Activated B cell treated with CpG ODN at 0.5 μM for 24 hours (primary cell): ENCODE measurements at places on chromosomes 3 and 15.

- no peaks in the 10 kb centered on the region for H3K27me3 ChIP-seq
- H3K4me3 ChIP-seq: no peak overlapping the region
- peaks cover 16% of the 10 kb centered on the region for H3K36me3 ChIP-seq
Observed at GRCh38 chr3:183975981-183976662, 41.6 kb downstream of the ABCC5 start.

- H3K4me3 ChIP-seq: peak overlapping the region; percentile 17
- DNase-seq: no peak
- H3K4me1 ChIP-seq: peaks cover 11% of the 10 kb centered on the region
- H3K27ac ChIP-seq: peak overlapping the region; percentile 54
- no peaks in the 10 kb centered on the region for H3K36me3 ChIP-seq
Observed at GRCh38 chr3:185537369-185537970, 14.9 kb downstream of the LIPH start.

DNA sequence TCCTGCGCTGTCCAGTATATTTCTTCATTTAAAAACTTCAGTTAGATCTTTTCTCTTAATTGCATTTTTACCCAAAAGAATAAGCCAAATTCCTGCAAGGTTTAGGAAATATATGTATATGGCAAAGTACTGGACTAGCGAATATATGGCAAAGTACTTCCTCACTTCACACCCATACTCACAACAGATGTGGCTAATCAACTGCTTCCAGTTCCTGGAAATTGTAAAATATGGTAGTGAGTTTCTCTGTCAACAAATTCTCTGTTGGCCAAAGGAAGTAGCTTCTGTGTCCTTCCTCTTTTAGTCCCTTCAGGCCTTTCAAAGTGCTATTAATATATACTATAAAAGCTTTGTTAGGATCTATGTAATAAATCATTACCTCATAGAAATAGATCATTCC lies 22.0 kb downstream of the GPR15 start:
- H3K4me1 ChIP-seq: peaks cover 55% of the 10 kb centered on the region
- no peaks in the 10 kb centered on the region for H3K36me3 ChIP-seq
- peak overlapping the region; percentile 6 for H3K27ac ChIP-seq
- no peak for DNase-seq
- H3K4me3 ChIP-seq: no peak overlapping the region

DNA sequence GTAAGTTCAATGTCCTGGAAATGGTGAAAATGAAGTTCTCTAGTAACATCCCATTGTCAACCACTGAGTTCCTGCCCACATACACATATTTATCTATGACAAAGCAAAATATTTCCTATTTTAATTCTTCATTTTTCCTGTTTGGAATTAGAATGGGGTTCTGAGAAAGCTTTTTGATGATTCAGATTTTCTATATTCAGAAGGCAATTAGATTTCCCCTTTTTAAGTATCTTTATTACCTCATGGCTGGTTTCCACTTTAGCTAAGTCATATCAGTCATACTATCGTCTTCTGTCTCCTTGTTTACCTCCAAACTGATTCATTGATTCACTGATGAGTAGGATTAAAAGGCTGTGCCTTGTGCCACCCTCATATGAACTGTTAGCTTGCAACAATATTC lies 17.9 kb downstream of the ETFA start:
- H3K4me3 ChIP-seq: no peak overlapping the region
- H3K27ac ChIP-seq: no peak overlapping the region
- no peak for DNase-seq
- H3K36me3 ChIP-seq: peaks cover 32% of the 10 kb centered on the region

GRCh38 chr3:73056014-73056844 lies 5.2 kb upstream of the EBLN2 start:
- peaks cover 3% of the 10 kb centered on the region for H3K4me1 ChIP-seq
- H3K27me3 ChIP-seq: no peaks in the 10 kb centered on the region
- no peak for DNase-seq
- peaks cover 33% of the 10 kb centered on the region for H3K36me3 ChIP-seq
- H3K27ac ChIP-seq: no peak overlapping the region
- no peak overlapping the region for H3K4me3 ChIP-seq

GRCh38 chr3:69914395-69914794 lies 85.1 kb upstream of the SAMMSON start:
- no peak overlapping the region for H3K27ac ChIP-seq
- no peak for DNase-seq
- H3K4me3 ChIP-seq: no peak overlapping the region
- H3K36me3 ChIP-seq: no peaks in the 10 kb centered on the region

DNA sequence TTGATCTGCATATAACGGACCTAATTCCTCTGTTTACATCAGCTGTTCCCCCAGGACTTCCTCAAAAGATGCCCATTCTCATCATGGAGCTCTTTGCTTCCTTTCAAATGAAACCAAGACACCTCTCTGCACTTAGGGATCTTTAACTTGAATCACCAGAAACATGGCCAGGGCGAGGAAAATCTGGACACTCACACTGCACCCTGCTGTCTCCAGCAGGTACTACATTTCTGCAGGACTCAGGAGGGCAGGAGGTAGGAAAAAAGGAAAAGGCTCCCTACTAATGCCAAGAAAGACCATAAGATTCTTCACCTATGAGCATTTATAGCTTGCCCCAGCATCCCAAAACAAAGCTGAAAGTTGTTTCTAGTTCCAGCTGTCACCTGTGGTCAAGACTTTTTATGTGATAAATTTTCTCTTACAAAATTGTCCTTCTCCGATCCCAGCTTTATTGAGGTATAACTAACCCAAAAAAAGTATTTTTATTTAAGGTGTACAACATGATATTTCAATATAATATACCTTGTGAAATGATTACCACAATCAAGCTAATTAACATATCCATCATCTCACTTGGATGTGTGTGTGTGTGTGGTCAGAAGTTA lies 87.3 kb upstream of the C15orf61 start:
- peaks cover 6% of the 10 kb centered on the region for H3K36me3 ChIP-seq
- H3K4me3 ChIP-seq: no peak overlapping the region
- no peaks in the 10 kb centered on the region for H3K4me1 ChIP-seq
- H3K27ac ChIP-seq: no peak overlapping the region

DNA sequence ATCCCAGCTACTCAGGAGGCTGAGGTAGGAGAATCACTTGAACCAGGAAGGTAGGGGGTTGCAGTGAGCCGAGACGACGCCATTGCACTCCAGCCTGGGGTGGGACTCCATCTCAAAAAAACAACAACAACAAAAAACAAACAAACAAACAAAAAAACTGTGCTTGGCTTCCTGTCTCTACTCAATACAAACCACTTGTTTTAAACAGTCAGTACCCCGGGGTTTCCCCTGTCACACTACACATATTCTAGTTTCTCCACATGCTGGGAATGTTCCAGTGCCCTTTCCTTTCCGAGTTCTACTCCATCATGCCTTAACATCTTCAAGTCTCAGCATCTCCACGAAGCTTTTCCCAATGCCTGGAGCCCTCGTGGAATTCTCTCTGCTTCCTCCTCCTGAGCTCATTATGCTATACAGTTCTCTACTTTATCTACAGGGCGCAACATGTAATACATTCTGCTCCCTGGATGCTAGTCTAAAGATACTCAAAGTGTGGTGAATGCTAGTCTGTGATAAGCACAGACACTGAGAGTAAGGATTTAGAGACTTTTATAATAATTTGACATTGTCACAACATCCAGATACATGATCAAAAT lies 7.8 kb downstream of the EMC3 start:
- H3K4me3 ChIP-seq: no peak overlapping the region
- H3K27ac ChIP-seq: no peak overlapping the region
- H3K27me3 ChIP-seq: no peaks in the 10 kb centered on the region
- H3K36me3 ChIP-seq: peaks cover 51% of the 10 kb centered on the region

GRCh38 chr3:172561897-172562640 lies 38.8 kb upstream of the TNFSF10 start:
- H3K27me3 ChIP-seq: no peaks in the 10 kb centered on the region
- peak overlapping the region; percentile 59 for H3K4me3 ChIP-seq
- H3K27ac ChIP-seq: peak overlapping the region; percentile 50
- DNase-seq: no peak
- peaks cover 11% of the 10 kb centered on the region for H3K4me1 ChIP-seq

DNA sequence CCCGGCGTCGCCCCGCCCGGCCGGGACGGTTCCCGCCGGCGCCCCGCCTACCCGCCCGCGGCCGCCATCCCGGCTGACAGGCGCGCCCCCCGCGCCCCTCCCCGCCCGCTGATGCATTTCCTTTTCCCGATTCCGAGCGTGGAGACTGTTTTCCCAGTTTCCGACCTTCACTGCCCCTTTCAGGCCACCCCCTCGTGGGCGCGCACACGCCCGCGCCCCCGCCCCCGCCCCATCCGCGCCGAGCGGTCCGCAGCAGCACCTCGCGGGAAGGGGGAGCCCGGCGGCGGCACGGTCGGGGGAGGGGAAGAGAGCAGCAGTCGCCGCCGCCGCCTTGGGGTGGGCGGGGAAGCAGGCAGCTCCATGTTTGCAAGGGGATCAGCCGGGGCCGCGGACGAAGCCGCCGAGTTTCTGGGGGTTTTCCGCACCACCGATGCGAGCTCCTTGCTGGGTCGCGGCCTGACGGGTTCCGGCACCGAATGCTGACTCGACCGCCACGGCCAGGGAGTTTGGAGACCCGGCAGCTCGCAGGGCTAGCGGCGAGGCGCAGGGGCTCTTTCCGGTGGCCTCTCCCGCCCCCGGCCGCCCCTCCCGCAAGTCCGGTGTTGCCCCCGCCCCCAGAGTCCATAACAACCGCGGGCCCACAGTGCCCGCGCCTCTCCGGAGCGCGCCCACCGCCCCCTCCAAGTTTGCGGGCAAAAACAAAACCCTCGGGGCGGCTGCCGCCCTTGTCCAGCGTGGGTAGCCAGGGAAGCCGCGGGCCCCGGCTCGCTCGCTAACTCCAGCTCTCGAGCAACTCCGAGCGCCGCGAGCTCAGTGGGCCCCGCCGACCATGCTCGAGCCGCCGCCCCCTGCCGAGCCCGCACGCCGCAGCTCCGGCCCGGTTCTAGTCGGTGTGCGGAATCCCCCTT lies 3.2 kb upstream of the SIN3A start:
- peaks cover 12% of the 10 kb centered on the region for H3K36me3 ChIP-seq
- DNase-seq: peak; percentile 75
- H3K4me1 ChIP-seq: peaks cover 34% of the 10 kb centered on the region
- peak overlapping the region; percentile 92 for H3K4me3 ChIP-seq
- H3K27ac ChIP-seq: peak overlapping the region; percentile 92

DNA sequence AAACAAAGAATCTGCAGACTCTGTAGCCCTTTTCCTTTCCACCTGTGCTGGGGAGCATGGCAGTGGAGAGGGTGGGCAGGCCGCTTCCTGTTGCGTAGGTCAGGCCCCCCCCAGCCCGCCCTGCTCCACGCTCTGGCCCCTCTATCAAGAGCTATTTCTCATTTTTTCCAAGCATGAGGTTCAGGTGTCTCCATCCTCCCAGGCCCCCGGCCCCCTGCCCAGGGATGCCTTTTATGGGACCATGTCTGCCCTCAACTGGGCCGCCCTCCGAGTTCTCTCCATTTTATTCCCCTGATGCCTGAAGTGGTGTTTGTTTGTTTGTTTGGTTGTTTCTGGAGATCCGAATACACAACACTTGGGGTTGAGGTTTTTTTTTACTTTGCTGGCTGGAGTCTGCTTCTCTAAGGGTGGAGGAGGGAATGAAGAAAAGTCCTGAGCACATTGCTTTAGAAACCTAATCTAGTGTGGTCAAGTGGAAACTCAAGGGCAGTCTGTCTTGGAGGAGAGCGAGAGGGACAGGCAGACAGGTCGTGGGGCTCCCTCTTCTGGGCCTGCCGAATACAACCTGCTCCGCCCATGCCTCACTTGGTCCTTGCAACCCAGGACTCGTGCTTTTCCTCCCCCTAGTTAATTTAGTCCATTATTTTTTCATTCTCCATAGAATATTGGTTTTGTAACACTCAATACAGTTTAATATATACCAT lies 176.5 kb upstream of the LYSMD4 start:
- peaks cover 5% of the 10 kb centered on the region for H3K4me1 ChIP-seq
- no peak overlapping the region for H3K27ac ChIP-seq
- H3K4me3 ChIP-seq: no peak overlapping the region
- H3K36me3 ChIP-seq: no peaks in the 10 kb centered on the region
- H3K27me3 ChIP-seq: peaks cover 3% of the 10 kb centered on the region
- DNase-seq: no peak

DNA sequence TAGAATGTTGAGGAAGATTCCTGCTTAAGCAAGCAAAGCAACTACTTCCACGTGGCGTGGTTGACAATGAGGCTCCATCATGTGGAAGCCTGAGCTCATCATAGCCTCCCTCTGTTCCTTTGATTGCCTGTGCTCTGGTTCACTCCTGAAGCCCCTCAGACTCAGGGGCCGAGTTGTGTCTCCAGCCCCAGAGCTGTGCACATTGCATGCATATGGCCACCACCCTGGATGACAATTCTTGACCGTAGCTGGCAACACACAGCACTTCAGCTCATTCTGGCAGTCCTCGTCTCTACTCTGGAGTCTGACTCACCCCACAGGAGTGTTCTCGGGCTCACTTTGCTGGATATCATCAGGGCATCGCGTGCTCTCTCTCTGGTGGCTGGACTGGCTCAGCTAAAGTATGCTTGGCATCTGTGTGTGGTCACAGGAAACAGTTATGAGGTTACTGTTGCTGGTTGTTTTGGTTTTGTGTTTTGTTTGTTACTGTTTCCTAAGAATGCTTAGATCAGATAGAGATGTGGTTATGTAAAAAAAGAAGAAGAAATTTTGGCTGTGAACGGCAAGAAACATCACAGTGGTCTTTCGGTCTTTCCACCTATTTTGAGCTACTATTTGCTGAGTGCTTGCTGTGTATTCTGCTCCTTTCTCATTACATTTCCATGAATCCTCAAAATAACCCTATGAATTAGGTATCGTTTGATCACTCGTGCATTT lies 41.6 kb upstream of the MRPS22 start:
- DNase-seq: no peak
- H3K36me3 ChIP-seq: no peaks in the 10 kb centered on the region
- no peaks in the 10 kb centered on the region for H3K4me1 ChIP-seq
- no peak overlapping the region for H3K27ac ChIP-seq
- H3K27me3 ChIP-seq: no peaks in the 10 kb centered on the region

DNA sequence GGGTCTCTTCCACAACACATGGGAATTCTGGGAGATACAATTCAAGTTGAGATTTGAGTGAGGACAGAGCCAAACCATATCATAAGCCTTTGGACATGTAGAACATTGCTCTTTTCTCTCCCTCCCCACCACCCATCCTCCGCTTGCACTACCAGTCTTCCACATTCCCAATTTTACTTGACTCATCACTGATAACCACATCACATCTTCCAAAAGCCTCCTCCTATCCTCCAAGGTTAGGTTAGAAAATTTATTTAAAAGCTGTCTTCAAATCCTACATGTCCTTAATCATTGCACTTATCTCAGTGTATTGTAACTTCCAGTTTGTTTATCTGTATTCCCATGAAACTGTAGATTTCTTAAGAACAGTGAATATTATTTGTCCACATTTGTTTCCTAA lies 10.4 kb downstream of the ZBED2 start:
- H3K27ac ChIP-seq: no peak overlapping the region
- H3K4me3 ChIP-seq: no peak overlapping the region
- peaks cover 43% of the 10 kb centered on the region for H3K36me3 ChIP-seq
- DNase-seq: no peak
- H3K4me1 ChIP-seq: peaks cover 34% of the 10 kb centered on the region

DNA sequence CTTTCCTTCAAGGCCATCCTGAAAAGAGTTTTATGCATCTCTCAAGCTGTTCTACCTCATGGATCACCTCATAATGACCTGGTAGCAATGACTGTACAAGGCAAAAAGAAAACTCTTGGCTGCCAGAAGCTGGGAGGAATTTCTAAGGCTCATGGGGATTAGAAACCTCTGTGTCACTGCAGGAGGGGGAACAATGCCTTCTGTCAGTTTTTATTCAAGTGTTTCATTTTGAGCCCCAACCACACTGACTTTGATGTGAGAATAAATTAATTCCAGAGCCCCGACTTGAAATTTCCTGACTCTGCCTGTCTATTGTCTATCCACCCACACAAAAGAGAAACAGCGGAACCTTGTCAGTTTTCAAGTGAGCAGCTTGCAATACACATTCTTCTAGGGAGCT lies 58.7 kb upstream of the MRPL3 start:
- H3K4me1 ChIP-seq: no peaks in the 10 kb centered on the region
- H3K4me3 ChIP-seq: no peak overlapping the region
- no peak for DNase-seq
- H3K27me3 ChIP-seq: peaks cover 18% of the 10 kb centered on the region
